AG09319 (cell line): ENCODE measurements at places on chromosomes 6 and 20.

DNA sequence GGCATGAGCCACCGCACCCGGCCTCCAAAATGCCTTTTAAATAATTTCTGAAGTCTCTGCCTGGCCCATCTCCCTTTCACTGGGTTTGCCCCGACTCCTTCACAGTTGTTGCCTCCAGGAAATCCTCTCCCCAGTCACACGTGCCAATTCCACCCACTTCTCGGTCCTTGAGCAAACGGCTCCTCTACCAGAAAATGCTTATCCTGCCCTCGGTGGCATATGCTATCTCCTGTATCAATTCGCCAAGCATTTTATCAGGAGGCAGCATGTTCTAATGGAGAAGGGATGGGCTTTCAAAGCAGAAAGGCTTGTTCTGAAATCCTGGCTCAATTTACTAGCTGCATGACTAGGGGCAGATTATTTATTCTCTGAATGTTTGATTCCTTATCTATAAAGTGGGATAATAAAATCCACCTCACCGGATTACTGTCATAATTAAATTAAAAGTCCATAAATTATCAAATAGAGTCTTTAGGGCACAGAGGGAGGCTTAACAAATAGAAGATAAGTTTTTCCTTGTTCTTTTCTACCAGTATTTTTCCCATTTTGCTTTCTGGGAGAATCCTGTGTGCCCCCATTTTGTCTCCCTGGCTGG, 66.3 kb downstream of the PPP1R3G start:
- DNase-seq, result no peak

GRCh38 chr6:39347906-39348585, 25.5 kb upstream of the KCNK16 start:
- peak; percentile 18 for DNase-seq

DNA sequence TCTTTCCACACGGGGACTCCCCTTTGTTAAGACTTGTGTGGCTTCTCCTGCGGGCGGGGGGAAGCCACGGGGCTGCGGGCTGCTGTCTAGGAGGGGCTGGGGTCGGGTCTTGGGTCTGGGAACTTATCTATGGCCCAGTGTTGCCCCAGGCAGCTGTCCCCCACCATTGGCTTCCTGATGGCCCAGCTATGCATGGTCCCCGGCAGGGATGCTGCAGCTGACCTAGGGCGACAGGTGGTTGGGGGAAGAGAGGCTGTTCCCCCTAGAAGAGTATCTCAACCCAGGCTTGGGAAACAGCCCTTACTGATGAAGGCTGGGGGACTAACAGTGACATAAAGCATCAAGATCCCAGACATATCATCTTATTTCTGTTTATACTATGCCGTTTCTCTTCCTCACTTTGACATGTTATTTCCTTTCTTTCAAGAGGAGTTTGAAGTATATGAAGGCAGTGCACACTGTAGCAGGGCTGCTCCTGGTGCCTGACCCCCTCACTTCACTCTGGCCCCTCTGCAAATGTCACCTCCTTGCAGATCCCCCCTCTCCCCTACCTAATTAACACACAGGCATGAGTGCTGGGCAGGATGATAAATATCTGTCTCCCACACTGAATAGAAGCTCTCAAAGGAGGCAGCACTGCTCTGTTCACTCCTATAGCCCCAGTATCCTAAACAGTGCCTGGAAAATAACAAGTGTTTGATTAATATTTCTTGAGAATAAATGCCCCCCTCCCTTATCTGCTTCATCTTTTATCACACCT, 87.0 kb downstream of the HIVEP2 start:
- no peak for DNase-seq

GRCh38 chr6:134830940-134831339, 119.0 kb downstream of the ALDH8A1 start:
- DNase-seq, result no peak

GRCh38 chr6:96864216-96865054, 27.2 kb upstream of the GPR63 start:
- DNase-seq, result no peak

- no peak for DNase-seq
These were observed 258.5 kb downstream of the KIF16B start for GRCh38 chr20:16314748-16315159.

GRCh38 chr6:55034752-55035151, 139.6 kb upstream of the HCRTR2 start:
- no peak for DNase-seq
